Effector CD8-positive, alpha-beta T cell (primary cell): ENCODE measurements at places on chromosomes 4 and X.

- DNase-seq, result no peak
Observed at GRCh38 chrX:14529290-14529989, at the start of gene GLRA2. Gene GLRA2 (plus strand): TSS chrX:14529536. CDS start chrX:14530058, 522 bp downstream.

- no peak for DNase-seq
Observed at GRCh38 chrX:40073439-40074054, 24.2 kb downstream of the BCOR start.

DNA sequence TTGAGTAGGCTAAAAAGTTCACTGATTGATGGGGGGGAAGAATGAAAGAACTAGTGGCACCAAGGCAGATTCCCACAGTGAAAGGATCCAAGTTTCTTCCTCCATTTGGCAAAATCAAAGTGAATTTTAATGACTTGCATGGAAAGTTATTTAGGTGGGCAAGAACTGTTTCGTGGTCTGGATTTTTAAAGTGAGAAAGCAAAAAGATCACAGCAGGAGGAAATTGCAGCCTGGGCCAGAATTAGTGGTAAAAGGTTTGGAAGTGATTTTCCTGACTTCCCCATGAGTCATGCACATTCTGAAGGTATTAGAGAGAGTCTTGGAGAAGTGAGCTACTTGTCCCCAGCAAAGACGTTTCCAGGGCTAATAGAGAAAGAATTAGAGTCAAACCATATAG is 207.8 kb downstream of the ANTXR2 start:
- no peak for DNase-seq

GRCh38 chr4:10677796-10678497 is 6.6 kb downstream of the CLNK start:
- no peak for DNase-seq

DNA sequence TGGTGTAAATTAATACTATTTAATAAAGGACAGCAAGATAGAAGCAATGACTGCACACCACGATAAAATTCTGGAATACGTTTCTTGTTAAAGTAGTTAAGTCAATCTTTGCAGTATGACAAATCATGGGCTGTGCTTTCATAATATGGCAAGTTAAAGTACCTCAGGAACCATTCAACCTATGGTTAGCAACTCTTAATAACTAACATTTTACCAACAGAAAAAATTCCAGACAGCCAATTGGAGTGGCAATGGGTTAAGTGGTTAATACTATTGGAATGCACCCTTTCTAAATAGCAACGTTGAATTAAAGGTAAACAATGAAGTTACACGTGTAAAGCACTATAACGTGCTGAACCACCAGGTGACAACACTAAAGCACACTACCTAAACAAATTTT is 72.4 kb upstream of the ZCCHC13 start:
- DNase-seq, result no peak

DNA sequence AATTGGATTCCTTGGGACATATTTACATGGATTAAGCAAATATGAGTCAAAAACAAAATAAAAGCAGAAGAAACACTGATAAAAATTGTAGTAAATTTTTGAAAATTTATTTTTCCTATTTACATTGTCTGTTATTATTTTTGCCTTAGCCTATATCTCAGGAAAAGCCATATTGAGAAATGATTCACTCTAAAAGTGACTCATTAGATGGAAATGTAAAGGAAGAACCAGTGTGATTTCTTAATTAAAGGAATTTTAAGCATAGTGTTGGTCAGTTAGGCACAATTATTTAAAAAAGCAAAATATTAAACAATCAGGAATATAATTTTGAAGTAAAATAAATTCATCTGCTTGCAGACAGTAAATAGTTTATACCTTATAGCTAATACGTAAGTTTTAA is 167.4 kb upstream of the NAP1L5 start:
- no peak for DNase-seq

DNA sequence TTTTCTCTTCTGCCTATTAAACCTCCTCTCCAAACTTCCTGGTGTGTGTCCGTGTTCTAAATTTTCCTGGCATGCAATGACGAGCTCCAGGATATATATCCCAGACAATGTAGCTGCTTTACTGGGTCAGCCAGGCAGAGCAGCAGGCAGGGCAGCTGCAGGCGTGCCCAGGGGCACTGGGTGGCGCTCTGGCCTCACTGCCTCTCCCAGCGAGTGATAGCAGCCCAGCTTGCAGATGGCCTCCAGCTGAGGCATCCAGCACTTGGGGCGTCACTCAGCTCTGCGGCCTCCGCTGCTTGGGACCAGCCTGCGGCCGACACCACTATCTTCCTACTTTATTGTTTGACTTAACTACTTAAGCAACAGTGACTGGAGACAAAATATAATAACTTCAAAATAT is 23.0 kb upstream of the UBA6 start:
- DNase-seq, result no peak

DNA sequence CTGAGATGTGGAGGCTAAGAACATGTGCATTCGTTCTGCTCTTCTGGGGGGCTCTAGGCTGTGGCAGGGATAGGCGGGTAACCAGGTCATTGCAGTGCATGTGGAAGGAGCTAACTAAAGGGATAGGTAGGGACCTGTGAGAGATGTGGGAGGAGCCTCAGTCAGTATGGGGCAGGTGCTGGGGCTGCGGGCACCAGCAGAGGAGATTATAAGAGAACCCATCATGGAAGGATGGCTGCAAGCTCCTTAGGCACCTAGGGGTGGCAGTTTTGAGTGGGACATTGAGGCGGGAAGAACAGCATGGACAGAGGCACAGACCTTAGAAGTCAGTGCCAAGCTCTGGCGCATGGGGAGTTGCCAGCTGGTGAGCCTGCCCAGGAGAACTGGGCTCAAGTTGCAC is 7.2 kb downstream of the CLDN22 start:
- no peak for DNase-seq

- no peak for DNase-seq
Observed at GRCh38 chr4:5158825-5159224, 107.5 kb downstream of the STK32B start.

- no peak for DNase-seq
Observed at GRCh38 chrX:104913348-104913747, 307.1 kb downstream of the TEX13A start.

GRCh38 chr4:44756559-44756958 is 30.2 kb upstream of the GNPDA2 start:
- DNase-seq, result no peak

- DNase-seq, result no peak
Observed at GRCh38 chrX:136850441-136851175, 29.9 kb downstream of the RBMX start.

GRCh38 chrX:98294310-98294709 is 1410.6 kb downstream of the RPA4 start:
- DNase-seq, result no peak

- DNase-seq, result no peak
Observed at GRCh38 chr4:60562334-60562733, 637.8 kb upstream of the ADGRL3 start.

- DNase-seq, result no peak
Observed at GRCh38 chr4:64144994-64145393, 264.3 kb downstream of the TECRL start.

DNA sequence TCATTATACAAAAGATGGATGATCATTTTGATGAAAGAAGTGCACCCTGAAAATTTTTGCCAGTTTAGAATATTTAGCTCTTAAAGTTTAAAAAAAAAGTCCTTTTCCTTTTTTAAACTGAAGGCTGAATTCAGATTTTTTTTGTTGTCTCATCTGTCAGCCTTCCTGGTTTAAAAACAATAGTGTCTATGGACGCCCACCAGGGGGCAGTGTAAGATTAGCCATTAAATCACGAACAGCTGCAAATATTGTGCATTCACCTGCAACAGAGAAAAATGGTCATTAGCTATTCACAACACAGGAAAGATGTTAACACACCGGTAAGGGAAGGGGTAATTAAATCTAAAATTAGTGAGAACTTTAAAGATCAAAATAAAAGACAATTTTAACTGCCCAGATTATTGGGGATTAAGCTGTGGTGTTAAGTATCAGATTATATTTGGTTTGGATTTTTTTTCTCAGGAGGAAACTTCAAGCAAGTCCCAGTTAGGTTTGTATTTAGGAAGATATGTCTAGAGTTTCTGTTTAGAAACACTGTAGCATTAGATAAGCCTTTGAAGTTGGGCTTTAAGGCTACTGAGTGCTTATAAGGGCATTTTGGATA is 4.4 kb upstream of the CXorf38 start:
- peak; percentile 56 for DNase-seq

DNA sequence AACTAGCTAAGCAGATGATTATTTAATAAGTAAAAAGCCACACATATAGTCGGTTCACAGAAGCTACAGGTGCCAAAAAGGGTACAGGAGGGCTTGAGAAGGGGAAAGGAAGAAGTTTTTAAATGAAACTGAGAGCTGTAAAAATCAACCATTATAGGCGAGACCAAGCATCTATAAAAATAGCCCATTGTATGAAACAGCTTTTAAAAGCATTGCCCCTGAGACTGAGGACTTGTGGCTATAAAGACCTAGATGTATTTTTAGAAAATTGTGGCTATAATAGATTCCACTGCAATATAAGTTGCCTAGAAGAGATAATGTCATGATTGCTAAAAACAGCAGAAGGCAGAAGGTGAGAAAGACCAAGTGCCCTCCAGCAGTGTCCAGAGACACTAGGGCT is 15.0 kb upstream of the TTC29 start:
- no peak for DNase-seq

- no peak for DNase-seq
Observed at GRCh38 chr4:73764513-73764912, 24.1 kb downstream of the CXCL8 start.

- no peak for DNase-seq
Observed at GRCh38 chr4:10082459-10083272, 33.9 kb downstream of the WDR1 start.

DNA sequence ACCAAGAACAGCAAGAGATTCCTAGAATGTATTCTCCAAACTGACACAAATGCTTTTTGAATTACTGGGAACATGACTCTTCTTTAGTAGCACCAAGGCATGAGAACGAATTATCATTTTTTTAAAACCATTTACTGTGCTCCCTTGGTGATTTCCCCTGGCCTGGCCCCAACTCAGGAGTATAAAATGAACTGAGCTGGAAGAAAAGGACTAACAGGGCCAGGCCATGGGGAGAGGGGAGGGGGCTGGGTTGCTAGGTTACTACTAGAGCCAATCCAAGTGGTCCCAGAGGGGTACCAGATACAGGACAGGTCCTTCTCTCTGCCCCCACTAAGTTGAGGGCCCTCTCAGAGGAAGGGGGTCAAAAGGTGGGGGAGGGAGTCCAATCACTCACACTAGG is 23.1 kb downstream of the SASH3 start:
- no peak for DNase-seq

DNA sequence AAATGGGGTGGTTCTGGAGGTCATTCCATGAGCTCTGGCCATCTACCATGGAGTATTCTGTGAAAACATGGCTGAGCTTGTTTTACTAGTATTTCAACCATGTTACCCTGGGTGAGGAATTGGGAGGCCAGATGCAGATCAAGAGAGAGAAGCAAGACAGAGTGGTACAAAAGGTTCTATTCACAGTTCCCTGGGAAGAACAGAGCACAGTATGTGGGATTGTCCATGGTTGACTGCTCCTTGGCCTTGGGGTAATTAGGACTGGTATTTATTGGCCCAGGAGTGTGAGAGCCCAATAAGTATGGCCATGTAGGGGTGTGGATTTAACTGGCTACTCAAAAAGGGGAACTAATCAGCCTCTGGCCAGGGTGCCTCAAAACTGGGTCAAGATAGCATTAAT is 239.7 kb upstream of the GATB start:
- no peak for DNase-seq

- DNase-seq, result no peak
Observed at GRCh38 chrX:45784590-45784989, 583.9 kb upstream of the DIPK2B start.
